Kidney capillary endothelial cell (primary cell): ENCODE measurements at places on chromosomes 4 and X.
A peak's percentile ranks its signal among the peaks of the same experiment; 100 is the strongest.

DNA sequence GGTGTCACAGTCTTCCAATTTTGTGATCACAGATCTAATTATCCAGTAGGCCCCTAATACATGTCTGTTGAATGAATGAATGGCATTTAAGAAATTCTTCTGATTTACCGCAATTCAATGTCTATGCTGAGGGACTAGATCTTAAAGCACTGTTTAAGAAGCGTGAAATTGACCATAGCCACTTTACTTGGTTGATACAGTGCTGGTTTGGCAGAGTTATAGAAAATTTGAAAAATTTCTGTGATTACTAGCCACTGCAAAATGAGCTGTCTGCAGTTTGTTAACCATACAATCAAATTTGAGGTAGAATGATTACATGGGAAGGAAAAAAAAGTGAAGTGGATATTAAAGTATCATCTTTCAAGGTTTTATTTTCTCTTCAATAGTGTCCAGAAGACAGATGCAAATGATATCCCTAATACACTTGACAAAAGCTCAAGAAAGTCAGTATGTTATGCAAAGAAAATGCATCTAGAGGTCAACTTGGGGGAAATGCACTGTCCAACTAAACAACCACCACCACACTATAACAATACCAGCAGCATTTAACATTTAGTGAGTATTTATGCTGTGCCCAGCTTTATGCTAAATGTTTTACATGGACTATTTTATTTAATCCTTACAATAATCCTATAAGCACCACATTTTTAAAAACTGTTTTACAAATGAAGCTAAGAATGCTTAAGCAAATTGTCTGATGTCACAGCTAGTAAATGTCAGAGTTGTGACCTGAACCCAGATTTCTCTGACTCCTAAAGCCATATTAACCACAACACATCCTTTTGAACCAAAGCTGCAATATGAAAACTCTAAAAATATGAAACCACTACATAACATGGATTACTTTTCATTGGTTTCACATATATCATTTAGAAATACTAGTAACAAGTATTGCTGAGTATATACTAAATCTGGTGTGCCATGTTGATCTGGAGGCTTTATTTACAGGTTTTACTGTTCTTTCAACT, 217.9 kb upstream of the MAB21L2 start:
- DNase-seq, result no peak

GRCh38 chr4:76148142-76148865, at the start of gene NUP54:
Gene NUP54, minus strand, starts transcription at chr4:76148397. Its CDS starts 23 bp downstream, at chr4:76148374.
- DNase-seq, result peak; percentile 92

DNA sequence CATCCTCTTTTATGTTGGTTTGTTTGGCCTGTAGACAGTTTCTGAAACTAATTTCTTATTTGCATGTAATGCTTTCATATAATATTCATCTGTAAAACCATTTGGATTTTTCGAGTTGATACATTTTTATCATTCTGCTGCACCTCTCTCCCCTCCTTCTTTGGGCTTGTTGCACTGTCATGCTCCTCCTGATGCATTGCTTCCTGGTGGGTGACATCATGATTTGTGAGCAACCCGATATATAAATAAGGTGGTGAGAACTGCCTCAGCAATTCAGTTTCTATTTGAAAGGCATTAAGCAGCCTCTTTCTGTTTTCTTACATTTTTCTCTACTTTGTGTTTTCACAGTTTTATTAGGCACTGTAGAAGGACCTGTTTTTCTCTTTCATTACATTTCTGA, 515.7 kb downstream of the RPA4 start:
- peak; percentile 35 for DNase-seq

- DNase-seq, result no peak
These were observed 11.1 kb upstream of the SYP start for GRCh38 chrX:49211074-49211473.

GRCh38 chr4:41299486-41299885, 42.8 kb downstream of the UCHL1 start:
- no peak for DNase-seq

DNA sequence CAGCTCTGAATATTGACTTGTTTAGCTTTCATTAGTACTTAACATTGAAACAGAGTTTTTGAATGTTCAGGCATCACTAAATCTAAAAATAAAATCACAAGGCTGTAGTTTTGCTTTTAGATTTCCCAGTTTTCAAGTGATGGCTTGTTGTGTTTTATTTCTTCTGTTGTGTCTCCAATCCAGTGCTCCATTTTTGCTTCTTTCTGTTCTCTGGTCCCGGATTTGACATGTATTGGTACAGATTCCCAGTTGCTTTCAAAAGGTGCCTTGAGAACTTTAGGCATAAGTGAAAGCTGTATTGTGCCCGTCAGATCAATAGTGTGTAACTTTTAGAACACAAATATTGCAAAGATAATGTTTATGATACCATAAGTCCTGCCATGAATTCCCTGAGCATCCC, 53.2 kb downstream of the ARHGAP10 start:
- no peak for DNase-seq

GRCh38 chrX:96704629-96705028, 20.0 kb downstream of the DIAPH2 start:
- DNase-seq, result peak; percentile 66

- DNase-seq, result no peak
These were observed 26.5 kb downstream of the BOD1L1 start for GRCh38 chr4:13601048-13601447.

DNA sequence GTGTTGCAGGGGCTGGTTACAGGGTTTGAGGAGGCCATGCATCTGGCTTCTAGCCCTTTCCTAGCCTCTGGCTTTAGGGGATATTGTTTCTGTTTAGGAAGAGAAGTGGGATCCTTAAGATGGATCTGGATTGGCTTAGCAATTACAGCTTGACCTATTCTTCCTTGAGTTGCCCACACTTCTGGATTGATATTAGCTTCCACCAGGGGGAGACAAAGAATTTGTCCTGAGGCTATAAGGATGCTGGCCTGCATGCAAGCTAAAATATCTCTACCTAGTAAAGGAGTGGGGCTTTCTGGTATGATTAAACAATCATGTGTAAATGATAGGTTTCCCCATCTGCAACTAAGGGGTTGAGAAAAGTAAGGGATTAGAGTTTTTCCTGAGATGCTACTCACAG, 117.2 kb downstream of the TEX13C start:
- DNase-seq, result no peak

- DNase-seq, result no peak
These were observed 51.4 kb upstream of the GUCY1A1 start for GRCh38 chr4:155615081-155615887.

DNA sequence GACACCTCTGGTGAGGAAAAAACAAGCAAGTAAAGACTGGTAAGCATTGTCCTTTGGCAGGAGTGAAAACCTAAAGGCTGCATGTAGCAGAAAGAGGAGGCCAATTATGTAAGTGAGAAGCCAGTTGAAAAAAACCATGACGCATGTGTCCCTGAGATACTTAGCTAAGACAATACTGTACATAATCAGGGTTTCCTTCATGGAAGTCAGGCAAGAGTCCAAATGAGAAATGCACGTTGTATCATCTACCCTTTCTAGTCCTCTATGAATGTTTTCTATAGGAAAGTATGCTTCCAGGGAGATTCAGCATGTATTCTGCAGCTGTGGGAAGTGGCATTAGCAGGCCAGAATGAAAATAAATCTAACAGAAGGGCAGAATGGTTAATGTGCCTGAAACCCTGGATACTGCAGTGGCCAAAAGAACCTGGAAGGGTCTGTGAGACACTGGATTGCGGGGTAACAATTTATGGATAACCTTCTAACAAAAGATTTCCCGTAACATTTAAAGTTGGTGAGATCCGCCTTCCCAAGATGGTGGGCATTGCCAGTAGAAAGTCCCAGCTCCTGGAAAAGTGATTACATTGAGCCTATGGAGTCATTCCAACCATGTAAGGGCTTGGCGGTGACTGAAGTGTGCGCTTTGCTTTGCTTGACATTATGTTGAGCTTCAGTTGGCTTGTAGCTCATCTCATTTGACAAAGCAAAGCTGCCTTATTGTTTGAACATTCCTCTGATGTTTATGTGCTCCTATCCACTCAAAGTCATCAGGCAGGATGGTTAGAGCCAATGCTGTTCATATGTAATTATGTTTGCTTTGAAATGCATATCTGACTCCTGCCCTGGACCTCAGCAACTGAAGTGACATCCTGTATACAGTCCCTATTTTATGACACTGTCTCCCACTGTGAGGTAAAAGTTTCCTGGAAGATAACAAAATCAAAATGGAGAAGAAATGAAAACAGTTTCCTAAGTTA, 200.4 kb downstream of the ARHGAP24 start:
- no peak for DNase-seq

DNA sequence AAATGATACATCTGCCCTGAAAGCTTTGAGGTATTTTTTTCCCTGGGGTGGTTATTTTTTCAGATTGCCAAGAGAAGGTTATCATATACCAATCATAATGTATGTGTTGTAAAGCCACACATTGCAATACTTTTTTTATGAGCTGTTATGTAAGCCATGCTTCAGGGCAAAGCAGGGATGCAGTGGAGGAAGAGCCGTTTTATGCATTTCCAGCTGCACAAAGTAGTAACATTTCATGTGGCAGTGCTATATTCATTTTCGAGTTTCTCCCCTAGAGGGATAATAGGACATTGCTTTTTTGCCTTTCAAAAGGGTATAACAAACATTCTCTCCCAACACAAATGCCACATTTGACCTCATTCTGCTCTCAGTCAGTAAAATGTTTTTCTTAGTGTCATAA, 68.5 kb downstream of the GALNT7 start:
- DNase-seq, result no peak

DNA sequence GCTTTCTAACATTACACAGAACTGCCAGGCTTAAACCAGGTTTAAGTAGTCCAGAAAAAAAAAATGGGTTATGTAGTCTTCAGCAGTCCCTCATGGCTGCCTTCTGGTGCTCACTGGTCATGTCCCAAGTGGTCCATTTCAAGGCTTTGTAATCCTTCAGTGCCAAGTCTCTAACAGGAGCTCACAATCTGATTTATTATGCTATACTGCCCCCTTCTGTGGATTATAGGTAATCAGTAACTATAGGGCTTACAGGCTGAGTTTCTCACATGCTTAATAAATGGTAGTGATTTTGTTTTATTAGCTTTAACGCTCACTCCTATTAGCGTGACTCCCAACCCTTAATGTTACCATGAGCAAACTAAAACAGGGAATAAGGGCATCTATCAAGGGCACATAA, 92.5 kb upstream of the EDA2R start:
- DNase-seq, result peak; percentile 55

GRCh38 chr4:8503801-8504200, 63.2 kb downstream of the TRMT44 start:
- no peak for DNase-seq

DNA sequence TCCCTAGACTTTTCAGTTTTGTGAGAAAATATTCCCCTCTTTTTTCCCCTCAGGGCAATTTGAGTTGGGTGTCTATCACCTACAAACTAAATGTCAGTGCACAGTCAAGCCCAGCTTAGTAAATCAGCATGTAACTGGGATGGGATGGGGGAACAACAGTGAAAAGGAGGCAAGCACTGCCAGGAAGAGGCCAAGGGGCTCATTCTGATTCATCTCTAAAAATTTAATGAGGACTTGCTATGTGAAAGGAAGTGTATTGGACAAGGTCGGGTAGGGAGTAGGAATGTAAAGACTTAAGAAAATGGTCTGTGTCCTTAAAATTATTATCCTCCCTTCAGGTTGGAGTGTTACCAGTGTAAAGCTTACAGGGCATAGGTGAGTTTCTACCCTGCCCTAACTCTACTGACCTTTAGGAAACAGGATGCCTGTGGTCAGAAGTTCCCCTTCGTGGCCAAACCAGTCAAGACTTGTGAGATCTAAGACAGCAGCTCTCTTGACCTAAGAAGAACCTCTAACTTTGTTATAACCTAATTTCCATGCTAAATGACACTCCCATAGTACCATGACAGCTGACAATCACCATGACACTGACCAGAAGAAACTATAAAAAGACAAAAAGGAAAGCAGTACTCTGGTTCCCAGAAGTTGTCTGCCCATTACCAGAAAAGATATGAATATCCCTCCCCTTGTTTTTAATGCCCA, 194.4 kb upstream of the LDB2 start:
- DNase-seq, result no peak

DNA sequence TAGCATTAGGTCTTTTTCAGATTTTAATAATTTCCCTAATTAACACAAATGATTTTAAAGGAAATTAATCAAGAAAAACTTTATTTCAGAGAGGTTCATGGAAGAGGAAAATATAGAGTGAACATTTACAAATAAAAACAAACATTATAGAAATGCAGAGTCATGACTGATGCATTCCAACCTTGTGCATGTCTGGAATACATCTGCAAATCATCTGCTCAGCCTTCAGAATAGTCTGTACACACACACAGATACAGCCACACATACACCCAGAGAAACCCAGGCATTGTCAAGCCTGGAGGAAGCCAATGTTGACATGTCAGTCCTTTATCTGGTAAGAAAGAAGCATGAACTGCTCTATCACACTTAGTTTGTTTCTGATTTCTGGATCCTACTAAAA, 61.3 kb upstream of the NFKB1 start:
- DNase-seq, result no peak

DNA sequence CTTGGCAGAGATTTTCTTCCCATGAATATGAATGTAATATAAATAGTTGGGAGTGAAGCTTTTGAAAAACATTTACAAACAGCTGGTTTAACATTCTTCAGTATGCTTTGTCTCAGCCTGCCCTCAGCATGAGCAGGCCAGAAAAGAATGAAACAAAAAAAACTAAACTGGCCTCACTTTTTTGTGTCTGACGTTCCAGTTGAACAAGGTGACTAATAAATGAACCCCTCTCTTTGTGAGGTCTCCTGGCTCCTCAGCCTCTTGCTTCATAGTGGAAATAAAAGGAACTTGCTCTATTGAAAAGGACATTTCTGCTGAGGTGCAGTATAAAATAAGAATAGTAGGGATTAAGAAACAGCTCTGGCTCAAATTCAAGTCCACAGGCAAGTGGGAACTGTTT, 9.4 kb downstream of the CHST7 start:
- DNase-seq, result no peak

GRCh38 chrX:118577041-118577440, 81.4 kb downstream of the DOCK11 start:
- no peak for DNase-seq

- peak; percentile 31 for DNase-seq
These were observed 79.1 kb downstream of the PWWP3B start for GRCh38 chrX:106247162-106247561.

DNA sequence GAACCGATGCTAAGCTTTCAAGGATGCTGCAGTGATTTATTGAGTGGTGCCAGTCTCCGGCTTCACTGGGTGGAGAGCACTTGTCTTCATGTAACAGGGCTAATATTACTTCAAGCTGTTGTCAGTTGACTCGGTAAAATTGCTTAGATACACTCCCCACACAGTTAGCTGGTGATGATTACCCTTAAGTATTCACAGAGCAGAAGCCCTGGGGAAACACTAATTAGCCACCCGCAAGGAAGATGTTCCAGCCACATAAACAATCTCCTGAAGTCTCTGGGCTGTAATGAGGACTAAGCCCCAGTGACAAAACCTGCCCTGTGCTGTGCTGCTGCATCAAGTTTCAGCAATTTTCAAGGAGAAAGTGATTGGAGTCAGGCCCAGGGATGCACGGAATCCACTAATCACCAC, 37.3 kb upstream of the GK2 start:
- DNase-seq, result no peak

DNA sequence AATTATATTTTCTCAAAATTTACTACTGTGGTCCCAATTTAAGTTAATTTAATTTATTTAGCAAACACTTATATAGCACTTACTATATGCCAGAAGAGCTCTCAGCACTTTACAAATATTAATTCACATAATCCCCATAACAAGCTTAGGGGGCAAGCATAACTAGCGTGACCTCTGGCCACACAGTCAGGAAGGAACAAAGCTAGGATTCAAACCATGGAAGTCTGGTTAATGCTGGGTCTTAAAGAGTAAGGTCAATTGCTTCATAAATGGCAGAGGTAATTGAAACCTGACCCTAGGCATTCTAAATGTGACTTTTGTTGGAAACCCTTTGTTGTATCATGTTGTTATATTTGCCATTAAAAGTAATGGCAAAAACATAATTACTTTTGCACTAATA, 279.5 kb upstream of the EMCN start:
- no peak for DNase-seq
